ENCODE measurements at places on chromosomes 12 and 14.
A peak's percentile ranks its signal among the peaks of the same experiment; 100 is the strongest.

DNA sequence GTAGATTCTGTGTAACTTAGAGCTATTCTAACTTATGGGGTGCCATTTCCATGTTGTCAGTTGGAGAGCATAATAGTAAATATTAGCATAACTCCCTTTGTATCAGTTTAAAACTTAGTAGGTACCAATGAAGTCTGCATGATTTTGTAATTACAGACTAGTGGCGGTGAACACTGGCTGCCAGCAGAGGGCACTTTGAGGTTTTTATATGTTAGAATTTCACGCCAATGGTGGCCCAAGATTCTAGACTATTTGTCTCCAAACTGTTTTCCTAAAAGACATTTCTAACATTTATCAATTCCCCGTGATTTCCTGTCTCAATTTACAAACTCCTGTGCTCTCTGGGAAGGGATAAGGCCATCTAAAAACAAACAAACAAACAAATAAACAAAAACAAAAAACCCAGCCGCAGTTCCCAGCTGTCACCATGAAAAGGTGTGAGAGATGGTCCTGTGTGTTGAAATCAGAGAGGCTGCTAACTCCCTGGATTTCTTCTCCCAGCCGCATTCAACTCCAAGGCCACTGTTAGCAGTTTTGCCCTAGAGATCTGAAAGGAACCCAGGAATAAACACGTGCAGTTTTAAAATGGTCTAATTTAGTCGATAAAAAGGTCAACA, 57.6 kb downstream of the BRMS1L start:
- DNase-seq, result no peak

DNA sequence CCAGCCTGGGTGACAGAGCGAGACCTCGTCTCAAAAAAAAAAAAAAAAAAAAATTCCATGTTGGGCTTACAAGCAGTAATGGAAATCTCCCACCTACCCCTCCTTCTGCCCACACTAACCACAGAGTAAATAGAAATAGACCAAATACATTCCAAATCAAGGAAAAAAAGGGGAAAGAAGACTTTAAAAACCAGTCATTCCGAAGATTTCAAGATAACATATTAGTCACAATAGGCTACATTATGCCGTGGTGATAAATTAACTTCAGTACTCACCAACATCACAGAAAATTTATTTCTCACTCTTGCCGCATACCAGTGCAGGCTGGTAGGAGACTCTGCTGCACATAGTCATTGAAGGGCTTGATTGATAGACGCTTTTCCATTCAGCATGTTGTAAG, 15.5 kb upstream of the ETV6 start:
- no peak for DNase-seq

DNA sequence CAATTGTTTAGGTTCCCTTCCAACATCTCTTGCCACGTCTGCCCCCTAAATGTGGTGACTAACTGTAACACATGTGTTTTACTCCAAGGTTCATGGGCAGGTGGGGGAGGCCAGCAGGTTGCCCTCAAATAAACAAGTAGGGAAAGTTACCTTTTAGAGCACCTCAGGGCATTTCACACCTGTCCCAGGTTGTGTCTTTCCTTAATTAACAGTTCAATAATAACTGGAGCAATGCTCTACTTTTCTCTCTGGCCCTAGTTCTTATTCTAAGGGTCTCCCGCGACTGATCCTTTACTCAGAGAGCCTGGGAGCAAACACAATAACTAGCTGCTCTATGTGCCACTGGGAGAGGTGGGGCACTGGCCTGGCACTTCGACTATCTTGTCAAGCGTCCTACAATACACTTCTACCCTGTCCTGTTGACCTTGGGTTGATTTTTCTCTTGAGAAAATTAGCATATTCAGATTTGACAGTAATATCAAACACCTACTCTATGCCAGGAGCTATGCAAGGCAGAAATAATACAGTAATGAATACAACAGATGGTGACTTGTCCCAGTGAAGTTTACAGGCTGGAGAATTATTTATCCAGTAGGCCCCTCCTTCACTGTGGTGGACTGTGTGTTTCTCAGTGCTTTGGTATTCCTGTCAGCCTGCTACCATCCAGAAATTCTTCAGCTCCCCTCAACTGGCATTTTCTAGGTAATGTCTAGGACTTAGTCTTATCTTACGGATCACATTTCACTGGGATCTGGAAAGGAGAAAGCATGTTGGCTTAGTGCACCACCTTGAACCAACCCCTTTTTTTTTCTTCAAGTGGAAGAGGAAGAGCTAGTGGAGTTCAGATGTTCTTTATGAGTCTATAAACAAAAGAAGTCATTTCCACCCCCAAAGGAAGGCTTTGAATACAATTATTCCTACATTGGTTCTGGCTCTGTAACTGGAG, 202.6 kb downstream of the CRADD start:
- DNase-seq, result peak; percentile 15

GRCh38 chr12:74780182-74780849, 242.7 kb downstream of the ATXN7L3B start:
- no peak for DNase-seq

DNA sequence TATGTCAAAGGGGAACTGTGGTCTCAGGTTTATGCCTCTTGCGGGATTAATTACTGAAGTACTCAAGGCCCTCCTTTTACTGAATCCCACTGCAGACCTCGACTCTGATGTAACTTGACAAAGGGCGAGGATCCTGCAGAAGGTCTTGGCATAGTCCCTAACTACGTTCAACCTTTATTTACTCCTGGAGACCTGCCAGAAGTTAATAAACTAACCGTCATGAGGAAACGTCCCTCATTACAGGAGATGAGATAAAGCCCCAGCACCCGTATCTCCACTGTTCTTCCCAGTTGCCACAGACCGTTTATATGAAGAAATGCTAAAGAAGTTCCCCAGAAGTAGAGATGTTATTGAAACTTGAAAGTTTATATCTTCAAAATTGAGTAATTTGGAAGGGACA, 190.9 kb downstream of the ETV6 start:
- DNase-seq, result peak; percentile 71

DNA sequence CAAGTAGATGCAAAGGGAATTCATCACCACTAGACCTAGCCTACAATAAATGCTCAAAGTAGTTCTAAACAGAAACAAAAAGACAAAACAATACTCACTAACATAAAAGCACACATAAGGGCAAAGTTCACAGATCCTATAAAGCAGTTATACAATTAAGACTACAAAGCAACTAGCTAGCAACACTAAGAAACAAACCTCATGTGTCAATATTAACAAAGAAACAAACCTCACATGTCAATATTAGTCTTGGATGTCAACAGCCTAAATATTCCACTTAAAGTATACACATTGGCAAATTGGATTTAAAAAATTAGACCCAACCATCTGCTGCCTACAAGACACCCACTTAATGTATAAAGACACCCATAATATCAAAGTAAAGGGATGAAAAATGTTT, 152.7 kb downstream of the KCNK10 start:
- DNase-seq, result no peak

- DNase-seq, result no peak
Observed at GRCh38 chr14:96105089-96105925, 66.1 kb downstream of the C14orf132 start.

GRCh38 chr14:23171222-23171975, 12.1 kb downstream of the SLC7A8 start:
- DNase-seq, result no peak

DNA sequence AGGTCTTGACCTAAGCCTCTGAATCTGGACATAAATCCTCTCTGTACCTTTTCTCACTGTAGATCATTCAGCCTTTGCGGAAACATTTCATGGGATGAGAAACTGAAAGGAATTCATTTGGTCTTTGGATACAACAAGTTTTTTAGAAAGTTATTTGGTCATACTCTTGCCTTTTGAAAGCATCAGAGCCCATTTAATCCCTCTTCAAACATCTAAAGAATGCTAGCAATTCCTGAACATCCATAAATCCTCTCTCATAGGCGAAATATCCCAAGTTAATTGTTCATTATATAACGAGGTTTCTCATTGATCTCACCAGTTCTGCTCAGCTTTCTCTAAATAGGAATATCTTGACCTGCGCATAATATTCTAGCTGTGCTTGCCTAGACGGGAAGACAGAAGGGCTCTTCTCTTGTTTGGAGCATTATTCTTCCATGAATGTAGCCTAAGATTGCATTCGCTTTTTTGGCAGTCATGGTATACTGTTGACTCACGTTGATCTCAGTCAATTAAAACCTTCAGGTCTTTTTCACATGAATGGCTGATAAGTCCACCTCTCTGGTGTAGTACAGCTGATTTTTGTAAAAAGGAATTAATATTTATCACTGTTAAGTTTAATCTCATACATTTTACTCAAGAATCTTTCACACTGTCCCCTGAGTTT, 24.1 kb downstream of the NTN4 start:
- no peak for DNase-seq

DNA sequence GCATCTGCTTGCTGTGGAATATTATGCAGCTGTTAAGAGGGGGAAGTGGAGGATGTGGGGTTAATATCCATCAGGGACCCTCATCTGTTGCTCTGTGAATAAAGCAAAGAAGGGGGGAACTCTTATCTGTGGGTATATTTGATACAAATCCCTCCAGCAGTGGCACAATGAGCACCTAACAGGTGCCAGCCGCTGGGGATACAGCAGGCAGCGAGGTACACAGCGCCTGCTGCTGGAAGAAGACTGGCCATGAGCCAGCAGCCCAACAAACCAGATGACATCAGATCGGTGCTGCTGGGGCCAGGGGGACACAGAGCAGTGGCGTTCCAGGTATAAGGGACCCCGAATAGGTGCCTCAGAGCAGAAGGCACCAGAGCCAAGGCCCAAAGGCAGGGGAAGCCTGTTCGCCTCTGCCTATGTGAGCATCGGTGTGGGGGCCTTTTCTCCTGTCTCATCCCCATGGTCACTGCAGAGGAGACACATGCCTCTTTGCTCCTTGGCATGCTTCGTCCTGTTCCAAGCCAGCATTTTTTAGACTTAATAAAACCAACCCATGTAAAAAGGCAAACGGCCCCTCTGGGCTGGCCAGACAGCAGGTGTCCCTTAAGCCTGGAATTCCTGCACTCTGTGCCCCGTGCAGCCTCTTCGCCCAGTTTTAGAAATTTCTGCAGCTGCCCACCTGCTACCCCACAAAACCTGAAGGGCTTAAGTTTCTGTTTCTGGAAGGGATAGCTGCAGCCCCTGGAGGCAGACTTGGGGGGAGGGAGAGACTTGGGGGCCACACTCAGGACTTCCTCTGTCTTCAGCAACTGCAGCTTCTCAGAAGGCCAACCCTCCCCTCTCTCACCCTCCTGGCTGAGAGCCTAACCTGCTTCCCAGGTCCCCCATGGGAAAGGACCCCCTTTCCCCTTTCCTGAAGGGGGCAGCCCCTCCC, 1.6 kb upstream of the CKB start:
- DNase-seq, result peak; percentile 40
